ENCODE measurements at places on chromosomes 7 and 10. TPM values are rescaled to one million over a fixed set of nuclear protein-coding genes. Genes with fewer than 3 reads are reported as not detected.

PUS7 gene
- polyA plus RNA-seq = 22.1 TPM

ACTA2 gene
- polyA plus RNA-seq = 157 TPM

SVIL gene
- polyA plus RNA-seq = 44.2 TPM

HTRA1 gene
- 176 TPM for polyA plus RNA-seq

LRRC18 gene
- polyA plus RNA-seq = not detected

OR6V1 gene
- polyA plus RNA-seq = not detected

SLC18A2 gene
- 0.53 TPM for polyA plus RNA-seq

ABCB1 gene
- 0.79 TPM for polyA plus RNA-seq

H2BK1 gene
- polyA plus RNA-seq = not detected

PSPH gene
- polyA plus RNA-seq = 18.1 TPM

TMEM139 gene
- 2.7 TPM for polyA plus RNA-seq

ABCB8 gene
- 35.2 TPM for polyA plus RNA-seq

PKD2L1 gene
- 0.44 TPM for polyA plus RNA-seq

MEPCE gene
- polyA plus RNA-seq = 64.1 TPM

CALML5 gene
- not detected for polyA plus RNA-seq

SEC31B gene
- 17.9 TPM for polyA plus RNA-seq

HABP2 gene
- polyA plus RNA-seq = 0.41 TPM

FEZF1 gene
- not detected for polyA plus RNA-seq

RABGEF1 gene
- 36.0 TPM for polyA plus RNA-seq

IFIT1 gene
- 26.6 TPM for polyA plus RNA-seq

FRMPD2 gene
- 0.60 TPM for polyA plus RNA-seq

SMO gene
- 117 TPM for polyA plus RNA-seq

STK17A gene
- 18.2 TPM for polyA plus RNA-seq

PRSS37 gene
- polyA plus RNA-seq = 0.40 TPM

ASAH2 gene
- 2.8 TPM for polyA plus RNA-seq

SLC16A9 gene
- 41.1 TPM for polyA plus RNA-seq

VWDE gene
- polyA plus RNA-seq = 6.7 TPM

TLX1 gene
- polyA plus RNA-seq = not detected

EFCAB10 gene
- polyA plus RNA-seq = 1.7 TPM

HECW1 gene
- polyA plus RNA-seq = 4.1 TPM

ALOX5 gene
- polyA plus RNA-seq = 5.3 TPM

ELMO1 gene
- 10.5 TPM for polyA plus RNA-seq

COL17A1 gene
- polyA plus RNA-seq = 0.65 TPM

All from left renal pelvis (tissue), 4 donors.